Immature natural killer cell (primary cell): ENCODE measurements at places on chromosomes 4 and X. TPM values are rescaled to one million over a fixed set of nuclear protein-coding genes. Genes with fewer than 3 reads are reported as not detected.

DNA sequence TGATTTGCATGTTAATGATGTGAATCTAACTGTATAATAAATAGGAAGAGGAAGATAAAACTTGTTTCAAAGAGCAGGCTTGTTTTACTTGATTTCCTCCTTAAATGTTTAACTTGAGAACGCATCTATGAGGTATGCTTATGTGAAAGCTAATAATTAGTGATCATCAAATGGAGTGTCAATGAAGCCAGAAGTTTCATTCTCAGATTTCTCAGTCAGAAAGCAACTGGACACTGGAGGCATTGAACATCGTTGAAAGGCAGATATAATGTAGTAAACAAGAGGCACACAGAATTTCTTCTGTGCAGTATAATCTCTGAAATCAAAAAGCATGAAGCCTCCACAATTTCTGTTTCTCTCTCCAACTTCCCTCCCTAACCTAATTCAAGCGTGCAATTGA lies 672.9 kb downstream of the ADGRL3 start:
- H3K4me3 ChIP-seq, result no peak overlapping the region
- H3K27ac ChIP-seq, result no peak overlapping the region
- no peak for DNase-seq
- peaks cover 2% of the 10 kb centered on the region for H3K27me3 ChIP-seq
- H3K36me3 ChIP-seq, result no peaks in the 10 kb centered on the region

GRCh38 chr4:14151101-14151500 lies 523.6 kb upstream of the BOD1L1 start:
- no peak for DNase-seq
- H3K27ac ChIP-seq, result no peak overlapping the region
- peaks cover 5% of the 10 kb centered on the region for H3K27me3 ChIP-seq
- H3K36me3 ChIP-seq, result no peaks in the 10 kb centered on the region
- no peaks in the 10 kb centered on the region for H3K4me1 ChIP-seq

GRCh38 chr4:138591808-138592207 lies 349.7 kb upstream of the SLC7A11 start:
- no peaks in the 10 kb centered on the region for H3K27me3 ChIP-seq
- H3K27ac ChIP-seq, result no peak overlapping the region
- no peak overlapping the region for H3K4me3 ChIP-seq
- H3K4me1 ChIP-seq, result no peaks in the 10 kb centered on the region

Gene OPRPN
- polyA plus RNA-seq, result not detected
